ENCODE measurements at places on chromosomes 6 and 20. TPM values are rescaled to one million over a fixed set of nuclear protein-coding genes. Genes with fewer than 3 reads are reported as not detected.

GRCh38 chr20:5933802-5934436, 16.4 kb downstream of the TRMT6 start:
- H3K27me3 ChIP-seq, result no peaks in the 10 kb centered on the region
- DNase-seq, result peak; percentile 61
- peaks cover 11% of the 10 kb centered on the region for H3K36me3 ChIP-seq
- H3K27ac ChIP-seq, result no peak overlapping the region
- no peak overlapping the region for H3K4me3 ChIP-seq

- H3K4me3 ChIP-seq, result no peak overlapping the region
- no peaks in the 10 kb centered on the region for H3K27me3 ChIP-seq
- no peaks in the 10 kb centered on the region for H3K36me3 ChIP-seq
- H3K4me1 ChIP-seq, result peaks cover 12% of the 10 kb centered on the region
- H3K27ac ChIP-seq, result no peak overlapping the region
These were observed 355.9 kb downstream of the FARS2 start for GRCh38 chr6:5617179-5617578.

RNF144B gene
- polyA plus RNA-seq, result 3.0 TPM

- H3K27me3 ChIP-seq, result no peaks in the 10 kb centered on the region
- peaks cover 3% of the 10 kb centered on the region for H3K4me1 ChIP-seq
- H3K4me3 ChIP-seq, result no peak overlapping the region
- H3K27ac ChIP-seq, result no peak overlapping the region
- no peak for DNase-seq
These were observed 1.4 kb upstream of the DDX43 start for GRCh38 chr6:73393278-73393677.

GRCh38 chr6:15499125-15499524, 163.7 kb downstream of the DTNBP1 start:
- H3K4me1 ChIP-seq, result no peaks in the 10 kb centered on the region
- H3K27me3 ChIP-seq, result no peaks in the 10 kb centered on the region
- DNase-seq, result no peak
- H3K36me3 ChIP-seq, result peaks cover 81% of the 10 kb centered on the region

DNA sequence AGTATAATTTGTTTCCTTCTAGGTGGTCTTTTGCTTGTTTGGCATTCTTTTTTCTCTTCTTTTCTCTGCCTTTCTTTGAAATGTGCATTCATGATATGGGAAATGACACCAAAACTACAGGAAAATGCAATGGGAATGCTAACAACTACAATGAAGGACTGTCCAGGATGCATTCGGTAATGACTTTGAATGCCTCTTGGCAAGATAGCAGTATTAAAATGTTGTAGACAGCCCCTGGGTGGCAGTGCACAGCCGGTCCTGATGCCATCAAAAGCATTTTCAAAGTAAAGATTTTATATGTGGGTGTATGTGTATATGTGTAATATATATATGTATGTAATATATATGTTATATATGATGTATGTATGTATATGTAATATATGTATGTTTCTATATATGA, 218.8 kb upstream of the MMS22L start:
- H3K4me3 ChIP-seq, result no peak overlapping the region
- no peak for DNase-seq
- no peak overlapping the region for H3K27ac ChIP-seq
- no peaks in the 10 kb centered on the region for H3K36me3 ChIP-seq

Data from B cell (primary cell).